Effector CD4-positive, alpha-beta T cell (primary cell): ENCODE measurements at places on chromosomes 6 and 20.

DNA sequence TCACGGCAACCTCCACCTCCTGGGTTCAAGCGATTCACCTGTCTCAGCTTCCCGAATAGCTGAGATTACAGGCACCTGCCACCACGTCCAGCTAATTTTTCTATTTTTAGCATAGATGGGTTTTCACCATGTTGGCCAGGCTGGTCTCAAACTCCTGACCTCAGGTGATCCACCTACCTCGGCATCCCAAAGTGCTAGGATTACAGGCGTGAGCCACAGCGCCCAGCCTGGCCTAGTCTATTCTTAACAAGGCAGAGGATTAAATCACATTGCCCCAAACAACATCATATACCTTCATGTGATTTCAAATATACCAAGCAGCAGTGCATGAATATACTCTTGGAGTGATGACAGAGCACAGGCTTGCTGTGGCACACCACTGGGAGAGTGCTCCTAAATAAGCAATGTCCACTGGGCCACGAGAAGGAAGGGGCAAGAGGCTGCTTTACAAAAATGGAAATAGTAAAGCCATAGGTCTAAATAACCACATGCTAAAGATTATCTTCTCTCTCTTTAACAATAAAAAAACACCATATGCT lies 76.6 kb upstream of the TULP1 start:
- DNase-seq, result no peak

DNA sequence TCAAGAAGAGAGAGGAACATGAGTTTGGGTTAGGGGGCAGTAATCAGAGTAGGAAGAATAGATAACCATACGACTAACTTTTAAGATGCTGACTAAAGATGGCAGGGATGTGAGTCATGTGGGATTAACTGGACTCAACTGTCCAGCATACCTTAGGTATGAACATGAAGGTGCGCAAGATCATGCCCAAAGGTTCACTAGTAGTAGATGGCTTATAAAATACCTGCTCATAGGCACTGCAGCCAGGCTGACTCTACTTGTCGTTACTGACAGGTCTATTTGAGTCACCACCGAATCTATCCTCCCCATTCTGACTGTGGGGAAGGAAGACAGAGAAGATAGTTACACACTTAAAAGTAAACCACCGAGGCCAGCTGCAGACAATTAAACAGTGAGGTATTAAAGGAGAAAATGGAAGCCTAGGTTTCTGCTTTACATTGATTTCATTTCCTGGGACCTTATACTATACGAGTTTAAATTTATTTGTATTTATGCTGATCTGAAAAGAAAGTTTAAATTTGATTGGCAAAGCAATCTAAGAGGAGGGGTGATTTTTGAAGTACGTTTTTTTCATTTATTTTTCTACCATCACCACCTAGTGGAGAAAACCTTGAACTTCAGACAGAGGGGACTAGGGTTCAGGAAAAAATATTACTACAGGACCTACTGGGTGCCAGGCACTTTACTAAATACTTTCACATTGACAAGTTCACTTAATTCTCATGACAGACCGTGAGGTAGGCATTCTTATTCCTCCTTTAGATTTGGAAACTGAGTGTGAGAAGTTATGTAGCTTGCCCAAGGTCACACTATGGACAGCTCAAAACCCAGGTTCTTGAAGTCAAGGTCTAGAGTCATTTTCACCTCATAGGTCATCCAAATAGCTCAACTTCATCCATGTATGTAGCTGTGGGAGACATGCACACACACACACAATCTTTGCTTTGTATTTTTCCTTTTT lies 4.0 kb upstream of the WRNIP1 start:
- no peak for DNase-seq

- no peak for DNase-seq
Measured at GRCh38 chr6:17032988-17033634, 68.7 kb upstream of the STMND1 start.

DNA sequence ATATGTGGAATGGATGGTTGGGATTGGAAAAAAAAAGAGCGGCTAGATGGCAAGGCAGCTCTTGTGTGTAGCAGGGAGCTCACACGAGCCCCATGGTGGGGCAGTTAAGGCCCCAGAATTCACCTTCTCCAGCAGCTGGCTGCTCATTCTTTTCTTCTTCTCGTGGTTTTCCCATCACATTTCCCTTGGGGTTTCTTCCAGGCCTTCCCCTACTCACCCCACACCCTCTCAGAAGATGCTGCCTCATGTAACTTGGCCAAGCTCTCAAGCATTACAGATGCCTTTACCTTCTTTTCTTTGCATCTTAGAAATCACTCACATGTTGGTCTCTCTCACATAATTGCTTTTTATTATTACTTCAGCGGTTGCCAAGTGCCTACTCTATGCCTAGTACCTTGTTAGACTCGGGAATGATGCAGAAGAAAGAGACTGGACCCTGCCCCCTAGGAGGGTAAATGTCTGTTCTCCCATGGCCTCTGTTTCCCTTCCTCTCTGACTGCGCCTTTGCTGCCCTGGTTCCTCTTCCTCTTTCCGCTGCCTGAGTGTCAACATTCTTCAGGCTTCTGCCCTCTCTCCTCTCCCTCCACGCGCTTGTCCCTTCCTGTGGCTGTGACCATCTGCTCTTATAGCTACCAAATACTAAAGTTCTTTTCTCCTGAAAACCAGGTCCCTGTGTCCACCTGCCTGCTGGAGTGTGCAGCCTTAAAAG lies 28.6 kb downstream of the PPARD start:
- no peak for DNase-seq

GRCh38 chr6:151885234-151885633 lies 77.8 kb downstream of the ESR1 start:
- no peak for DNase-seq

DNA sequence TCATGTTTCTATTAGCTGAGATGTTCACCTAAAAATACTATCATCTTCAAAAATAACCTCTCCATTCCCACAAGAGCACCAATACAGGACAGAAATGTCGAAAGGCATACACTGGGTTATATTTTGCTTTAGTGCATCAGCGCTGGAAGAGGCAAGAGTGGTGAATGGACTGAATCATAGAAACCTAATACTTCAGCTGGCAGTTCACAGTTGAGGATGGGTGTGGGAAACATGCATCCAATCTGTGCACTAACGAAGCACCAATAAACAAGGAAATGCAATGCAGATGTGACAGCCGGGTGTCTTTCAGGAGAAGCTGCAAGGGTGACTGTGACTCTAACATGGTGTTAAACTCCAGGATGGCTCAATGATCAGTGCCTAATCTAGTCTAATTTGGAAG lies 365.8 kb downstream of the ESR1 start:
- DNase-seq, result no peak

- DNase-seq, result no peak
Measured at GRCh38 chr6:24686408-24686807, 19.5 kb downstream of the ACOT13 start.

- no peak for DNase-seq
Measured at GRCh38 chr20:36217226-36217625, 19.1 kb upstream of the AAR2 start.

DNA sequence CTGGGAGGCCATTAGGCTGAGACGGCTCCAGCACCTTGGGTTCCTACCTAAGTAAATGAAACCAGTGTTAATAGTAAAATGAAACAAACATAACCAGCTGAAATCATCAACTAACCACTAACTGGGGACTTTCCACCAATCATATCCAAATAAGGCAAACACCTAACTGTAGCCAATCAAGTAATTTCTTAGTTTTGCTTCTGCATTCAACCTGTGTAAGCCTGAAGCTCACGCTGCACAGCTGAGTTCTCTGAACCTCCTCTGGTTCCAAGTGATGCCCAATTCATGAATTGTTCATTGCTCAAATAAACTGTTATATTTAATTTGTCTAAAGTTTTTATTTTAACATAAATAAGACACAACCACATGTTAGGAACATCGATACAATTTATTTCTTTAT lies 22.5 kb downstream of the KLHL32 start:
- no peak for DNase-seq

GRCh38 chr20:42442716-42443115 lies 747.0 kb downstream of the PTPRT start:
- DNase-seq, result no peak

DNA sequence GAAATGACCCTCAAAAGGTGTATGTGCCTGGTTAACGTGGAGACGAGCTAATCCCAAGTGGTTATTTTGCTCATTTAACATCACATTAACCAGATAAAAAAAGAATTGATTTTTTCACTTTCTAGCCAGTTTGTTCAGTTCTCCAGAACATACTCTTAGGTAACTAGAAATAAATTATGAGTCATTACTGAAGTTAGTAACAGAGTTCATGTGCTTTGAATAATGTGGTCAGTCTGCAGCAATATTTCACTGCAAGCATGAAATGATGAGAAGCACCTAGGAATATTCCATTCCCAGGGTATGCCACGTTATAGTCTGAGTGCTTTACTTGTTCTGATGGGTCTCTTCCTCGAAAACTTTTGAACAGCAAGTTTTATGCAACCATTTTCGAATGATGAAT lies 138.3 kb upstream of the INSM1 start:
- no peak for DNase-seq

GRCh38 chr20:33853507-33853813 lies 42.3 kb downstream of the CHMP4B start:
- no peak for DNase-seq
